ENCODE measurements at places on chromosomes 7 and 10.

- DNase-seq: peak; percentile 27
Observed at GRCh38 chr10:124539935-124540641, 78.5 kb downstream of the LHPP start.

DNA sequence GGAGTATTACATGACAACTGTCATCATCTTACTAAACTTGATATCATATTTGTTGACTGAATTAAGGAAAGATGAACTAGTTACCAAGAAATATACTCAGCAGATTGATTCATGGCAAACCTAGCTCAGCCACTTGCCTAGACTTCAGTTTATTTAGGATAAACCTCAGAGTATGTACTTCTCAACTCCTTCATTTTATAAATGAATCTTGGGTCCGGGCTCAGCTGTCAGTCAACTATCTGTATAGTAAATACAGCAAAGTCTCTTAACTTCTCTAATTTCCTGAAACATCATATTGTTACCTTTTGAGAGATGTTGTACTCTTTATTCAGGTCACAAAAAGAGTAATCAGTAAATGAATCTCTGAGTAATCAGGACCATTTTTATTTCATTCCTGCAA, 211.0 kb upstream of the KLF14 start:
- DNase-seq: no peak

DNA sequence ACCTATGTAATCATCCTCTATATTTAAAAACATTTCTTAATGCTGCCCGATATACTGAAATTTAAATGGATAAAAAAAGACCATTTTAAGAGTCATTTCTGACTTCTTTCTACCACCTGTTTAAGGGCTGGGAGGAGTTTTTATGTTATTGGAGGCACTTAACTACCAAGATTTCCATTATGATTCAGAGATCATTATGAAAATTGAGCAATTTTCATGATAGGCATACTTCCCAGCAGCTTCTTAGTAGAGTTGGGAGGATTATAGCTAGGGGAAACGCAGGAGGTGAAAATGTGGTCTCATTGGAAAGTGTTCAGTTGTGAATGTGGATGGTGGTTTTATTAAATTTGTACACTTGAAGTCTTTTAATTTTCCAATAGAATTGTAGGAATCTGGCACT, 28.4 kb upstream of the FAM204A start:
- DNase-seq: no peak

DNA sequence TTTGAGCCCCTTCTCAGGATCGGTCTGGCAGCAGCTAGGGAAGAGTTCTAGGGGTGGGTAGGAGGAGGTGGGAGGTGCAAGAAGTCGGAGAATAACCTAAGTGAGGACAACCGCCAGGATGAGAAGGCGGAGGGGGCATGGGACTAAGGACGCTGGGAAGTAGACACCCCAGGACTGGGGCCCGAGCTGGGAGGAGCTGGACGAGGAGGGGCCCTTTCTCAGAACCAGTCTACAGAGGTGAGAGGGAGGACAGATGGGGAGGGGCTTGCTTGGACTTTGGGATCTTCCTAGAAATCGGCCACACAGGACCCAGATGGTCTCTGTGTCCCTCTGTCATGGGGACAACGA, 90.0 kb upstream of the MYL10 start:
- DNase-seq: no peak

- no peak for DNase-seq
Observed at GRCh38 chr10:121071901-121072300, 220.7 kb downstream of the WDR11 start.

DNA sequence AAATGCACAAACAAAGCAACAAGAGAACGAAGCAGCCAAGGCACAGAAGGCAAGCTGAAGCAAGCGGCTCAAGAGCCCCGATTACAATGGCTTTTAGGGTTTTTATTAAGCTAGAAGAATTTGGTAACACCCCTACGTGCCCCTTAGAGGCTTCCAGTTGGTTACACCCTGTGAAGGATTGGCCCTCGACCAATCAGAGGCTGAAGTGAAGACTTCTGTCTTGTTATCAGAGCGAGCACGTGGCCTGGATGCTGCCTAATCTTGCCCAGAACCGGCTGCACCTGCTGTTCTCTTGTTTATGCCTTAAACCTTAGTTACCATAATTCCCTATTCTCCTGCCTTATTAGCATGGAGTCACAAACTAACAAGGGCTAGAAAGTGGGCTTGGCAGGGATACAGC, 21.4 kb downstream of the KCNK18 start:
- DNase-seq: no peak

- DNase-seq: no peak
Observed at GRCh38 chr10:118968482-118968881, 61.0 kb upstream of the NANOS1 start.

DNA sequence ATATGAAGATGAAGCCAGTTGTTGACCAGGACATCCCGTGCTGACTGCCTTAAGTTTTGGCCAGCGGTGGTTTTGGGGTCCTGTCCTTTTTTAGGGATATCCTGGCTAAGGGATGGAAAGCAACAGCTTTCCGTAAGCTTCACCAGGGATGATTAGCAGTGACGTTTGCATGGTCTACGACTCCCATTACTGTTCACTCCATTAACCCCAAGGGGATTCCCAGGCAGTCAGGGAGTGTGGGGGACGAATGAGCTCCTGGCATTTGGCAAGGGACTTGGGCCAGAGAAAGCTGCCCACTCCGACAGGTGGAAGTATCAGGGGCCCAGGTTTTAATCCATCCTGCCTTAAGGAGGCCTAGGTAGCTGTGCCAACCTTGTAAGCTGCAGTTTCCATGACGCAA, 66.8 kb downstream of the ITGB1 start:
- no peak for DNase-seq

GRCh38 chr10:69800109-69800508, 1.6 kb upstream of the COL13A1 start:
- DNase-seq: peak; percentile 77

DNA sequence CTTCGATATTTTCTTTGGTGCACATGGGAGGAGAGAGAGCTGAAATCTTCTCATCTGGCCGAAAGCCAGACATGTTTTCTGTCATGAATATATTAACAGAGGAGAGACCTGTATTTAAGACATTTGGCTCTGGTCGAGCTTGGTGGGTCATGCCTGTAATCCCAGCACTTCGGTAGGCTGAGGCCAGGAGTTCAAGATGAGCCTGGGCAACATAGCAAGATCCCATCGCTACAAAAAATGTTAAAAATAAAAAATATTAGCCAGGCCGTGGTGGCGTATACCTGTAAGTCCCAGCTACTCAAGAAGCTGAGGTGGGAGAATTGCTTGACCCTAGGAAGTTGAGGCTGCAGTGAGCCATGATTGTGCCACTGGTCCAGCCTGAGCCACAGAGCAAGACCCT, 21.9 kb upstream of the GATA3 start:
- DNase-seq: no peak

DNA sequence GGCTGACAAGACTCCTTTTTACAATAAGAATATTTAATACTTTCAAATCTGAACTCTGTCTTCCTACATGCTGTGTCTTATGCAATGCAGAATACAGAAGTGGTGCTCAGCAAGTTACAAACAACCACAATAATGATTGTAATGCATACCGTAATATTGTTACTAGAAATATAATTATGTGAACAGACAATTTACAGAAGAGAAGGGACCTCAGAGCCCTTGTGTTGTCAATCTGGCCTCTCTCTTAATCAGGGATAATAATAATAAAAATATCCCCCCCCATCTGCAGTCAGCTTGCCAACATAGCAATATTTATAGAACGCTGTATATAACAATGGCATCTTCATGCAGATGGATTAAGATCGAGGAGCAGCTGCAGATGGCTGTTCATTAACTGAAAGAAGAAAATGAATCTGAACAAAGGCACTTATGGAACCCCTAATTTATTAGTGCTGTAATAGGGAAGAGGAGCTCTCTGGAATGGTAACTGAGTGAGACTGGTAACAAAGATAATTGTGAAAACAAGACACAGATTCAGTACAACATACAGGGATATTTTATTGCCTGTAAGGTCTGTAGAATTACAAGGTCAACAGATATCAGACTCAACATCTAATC, 106.3 kb downstream of the TMEM26 start:
- no peak for DNase-seq

GRCh38 chr7:157932498-157933218, 595.9 kb downstream of the DNAJB6 start:
- no peak for DNase-seq

DNA sequence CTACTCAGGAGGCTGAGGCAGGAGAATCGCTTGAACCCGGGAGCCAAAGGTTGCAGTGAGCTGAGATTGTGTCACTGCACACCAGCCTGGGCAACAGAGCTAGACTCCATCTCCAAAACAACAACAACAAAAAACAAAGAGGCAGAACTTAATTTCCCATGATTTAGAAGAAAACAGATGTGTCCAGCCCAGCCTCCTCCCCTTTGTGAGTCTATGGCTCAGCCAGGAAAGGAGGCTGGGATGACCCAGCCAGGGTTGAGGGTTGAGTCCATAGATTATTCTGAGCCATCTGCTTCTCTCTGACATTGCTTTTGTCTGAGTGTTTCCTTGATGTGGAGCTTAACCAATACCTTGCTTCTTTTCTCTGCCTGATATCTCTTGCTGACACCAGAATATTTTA, 994.1 kb downstream of the TYW1 start:
- DNase-seq: no peak

DNA sequence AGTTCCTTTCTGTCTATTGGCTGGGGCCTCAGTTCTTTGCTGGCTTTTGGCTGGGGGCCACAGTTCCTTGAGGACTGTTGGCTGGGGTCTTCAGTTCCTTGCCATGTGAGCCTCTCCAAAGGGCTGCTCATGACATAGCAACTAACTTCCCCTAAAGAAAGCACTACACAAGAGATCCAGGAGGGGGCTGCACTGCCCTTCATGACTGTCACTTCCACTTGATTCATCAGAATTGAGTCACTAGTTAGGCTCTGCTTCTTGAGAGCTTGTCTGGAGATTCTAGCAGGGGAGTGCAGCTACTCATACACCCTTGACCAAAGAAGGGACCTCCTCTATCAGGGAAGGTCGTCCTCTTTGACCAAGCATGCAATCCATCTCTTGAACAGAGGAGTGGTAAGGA, 38.0 kb upstream of the MKX start:
- DNase-seq: peak; percentile 33

DNA sequence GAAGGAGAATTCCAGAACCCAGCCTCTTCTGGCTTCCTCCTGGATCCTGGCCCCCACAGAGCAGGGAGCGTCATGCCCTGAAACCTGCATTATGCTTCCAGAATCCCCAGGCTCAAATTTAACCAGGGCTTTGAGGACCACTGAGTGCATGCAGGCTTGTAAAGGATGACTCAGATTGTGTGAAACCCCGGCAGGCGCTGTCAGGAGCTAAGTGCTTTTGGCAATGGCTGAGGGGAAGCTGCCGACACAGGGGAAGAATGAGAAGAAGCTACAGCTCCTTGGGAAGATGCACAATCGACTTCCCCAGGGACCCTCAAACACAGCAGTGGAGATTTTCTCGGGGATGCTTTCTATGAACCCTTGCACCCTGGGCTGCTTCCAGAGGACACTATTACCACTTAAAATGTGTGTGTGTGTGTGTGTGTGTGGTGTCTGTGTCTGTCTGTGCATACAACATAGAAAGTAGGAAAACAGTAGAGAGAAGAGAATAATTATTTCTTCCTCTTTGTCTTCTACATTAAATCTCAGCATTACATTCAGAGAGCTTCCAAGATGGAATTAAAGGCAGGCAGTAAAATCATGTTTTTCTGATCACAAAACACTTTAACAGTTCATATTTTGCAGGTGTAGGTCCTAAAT, 183.5 kb upstream of the INHBA start:
- peak; percentile 58 for DNase-seq

DNA sequence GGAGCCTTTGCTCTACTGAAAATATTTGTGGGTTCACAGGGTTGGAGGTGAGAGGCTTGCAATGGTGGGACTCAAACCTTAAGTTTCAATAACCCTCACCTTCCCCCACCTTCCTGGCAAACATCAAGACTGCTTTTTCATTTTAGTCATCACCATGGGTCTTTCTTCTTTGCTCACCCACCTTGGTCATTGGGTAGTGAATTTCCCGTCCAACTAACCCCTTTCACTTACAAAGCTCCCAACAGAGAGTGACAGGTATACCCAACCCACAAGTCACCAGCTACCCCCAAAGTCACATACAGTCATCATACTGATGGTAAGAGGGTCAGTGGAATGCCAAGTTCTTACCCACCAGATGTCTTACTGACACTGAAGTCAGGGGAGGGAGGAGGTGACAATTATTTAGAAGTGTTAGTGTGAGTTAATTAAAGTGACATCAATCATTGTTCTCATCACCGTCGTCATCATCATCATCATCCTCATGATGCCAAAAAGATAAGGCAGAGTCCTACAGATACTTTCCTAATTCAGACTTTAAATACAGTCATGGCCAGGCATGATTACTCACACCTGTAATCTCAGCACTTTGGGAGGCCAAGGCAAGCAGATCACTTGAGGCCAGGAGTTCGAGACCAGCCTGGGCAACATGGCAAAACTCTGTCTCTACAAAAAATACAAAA, 49.0 kb downstream of the PIK3AP1 start:
- DNase-seq: no peak

- DNase-seq: no peak
Observed at GRCh38 chr10:122138831-122139625, 132.1 kb upstream of the BTBD16 start.

GRCh38 chr7:112481833-112482670, 1.3 kb downstream of the LSMEM1 start:
- DNase-seq: peak; percentile 30

DNA sequence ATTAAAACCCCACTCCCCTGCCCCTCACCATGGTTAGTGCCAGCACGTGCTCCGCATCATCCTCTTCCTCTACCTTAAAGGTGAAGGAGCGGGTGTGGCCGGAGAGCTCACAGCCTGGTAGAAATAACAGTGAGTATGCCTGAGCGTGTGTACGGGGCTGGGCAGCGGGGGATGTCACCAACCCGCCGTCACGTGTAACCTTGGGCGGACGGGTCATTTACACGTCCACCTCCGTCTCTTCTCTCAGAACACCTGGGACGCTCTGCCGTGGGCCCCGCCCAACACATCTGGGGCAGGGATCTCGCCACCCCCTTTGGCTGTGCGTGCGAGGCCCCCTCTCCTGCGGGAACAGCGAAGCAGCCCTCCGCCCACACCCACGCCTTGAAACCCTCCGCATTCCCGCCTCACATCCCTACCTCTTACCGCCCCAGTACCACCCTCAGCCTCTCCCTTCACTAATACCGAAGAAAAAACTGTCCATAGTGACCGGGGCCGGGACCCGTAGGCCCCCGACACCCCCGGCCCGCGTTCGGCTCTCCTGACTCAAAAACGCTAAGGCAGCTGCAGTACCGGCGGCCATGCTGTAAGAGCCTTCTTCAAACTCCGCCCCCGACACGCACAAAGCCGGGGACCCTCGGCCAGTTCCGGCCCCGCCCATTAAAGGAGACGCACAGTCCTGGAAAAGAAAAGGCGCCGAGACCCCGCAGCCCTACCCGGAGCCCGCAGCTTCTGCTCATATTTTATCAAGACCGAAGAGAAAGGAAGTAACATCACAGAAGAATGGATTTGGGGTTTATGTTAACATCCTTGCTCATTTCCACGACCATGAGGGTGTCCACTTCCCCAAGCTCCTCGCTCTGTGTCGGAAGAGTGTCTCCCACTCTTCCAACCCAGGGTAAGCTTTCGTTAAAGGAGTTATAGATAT, at the start of gene NPM3:
Gene NPM3, minus strand, starts transcription at position 636 of the 925 bp plus-strand sequence. Its CDS starts 56 bp downstream, at position 580.
- peak; percentile 94 for DNase-seq
